ENCODE measurements at places on chromosomes 1 and 21.

DNA sequence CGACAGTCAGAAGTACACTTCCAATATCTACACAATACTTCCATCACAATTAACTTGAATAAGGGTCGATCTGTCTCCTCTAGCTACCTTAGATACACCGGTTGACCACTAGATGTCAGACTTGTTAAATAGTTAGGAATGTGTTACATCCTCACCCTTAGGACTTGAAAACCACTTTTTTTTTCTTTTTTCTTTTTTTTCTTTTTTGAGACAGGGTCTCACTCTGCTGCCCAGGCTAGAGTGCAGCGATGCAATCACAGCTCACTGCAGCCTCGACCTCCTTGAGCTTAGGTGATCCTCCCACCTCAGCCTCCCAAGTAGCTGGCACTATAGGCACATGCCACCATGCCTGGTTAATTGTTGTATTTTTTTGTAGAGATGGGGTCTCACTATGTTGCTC lies 120.4 kb upstream of the GREM2 start:
- peak; percentile 70 for DNase-seq

DNA sequence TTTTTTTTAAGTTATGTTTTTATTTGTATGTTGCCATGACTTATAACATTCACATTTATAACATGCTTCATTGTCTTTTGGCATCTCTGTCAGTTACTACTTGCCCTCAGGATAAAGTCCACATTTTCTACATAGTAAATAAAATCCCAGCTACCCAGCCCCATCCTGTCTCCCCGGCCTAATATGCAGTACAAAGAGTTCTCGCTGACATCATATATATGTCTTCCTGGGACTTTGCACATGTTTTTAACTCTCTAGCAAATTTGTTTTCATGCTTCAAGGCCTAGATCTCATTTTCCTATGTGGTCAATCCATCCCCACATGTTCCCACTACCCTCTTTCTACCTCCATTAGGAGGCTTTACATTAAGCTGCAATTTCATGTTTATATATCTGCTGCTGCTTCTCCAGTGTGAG lies 33.0 kb upstream of the IVNS1ABP start:
- no peak for DNase-seq

GRCh38 chr1:198445872-198446271 lies 94.6 kb downstream of the ATP6V1G3 start:
- no peak for DNase-seq

DNA sequence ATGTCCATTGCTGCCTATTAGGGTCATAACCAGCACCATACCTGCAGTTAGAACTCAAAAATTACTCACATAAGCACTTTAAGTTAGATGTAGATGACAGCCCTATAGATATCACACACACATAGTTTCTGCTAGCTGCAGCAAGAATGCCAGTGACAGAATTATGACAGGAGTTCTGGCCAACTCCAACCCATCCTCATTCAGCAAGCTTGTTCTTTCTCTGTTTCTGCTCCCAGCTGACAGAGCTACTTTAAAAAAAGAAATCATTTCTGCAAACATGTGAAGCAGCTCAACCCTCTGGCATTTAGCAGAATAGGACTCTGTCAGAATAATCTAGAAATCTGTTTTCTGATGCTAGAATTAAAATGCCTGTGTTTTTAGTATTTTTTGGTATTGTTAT lies 23.8 kb upstream of the OTUD7B start:
- DNase-seq, result no peak

DNA sequence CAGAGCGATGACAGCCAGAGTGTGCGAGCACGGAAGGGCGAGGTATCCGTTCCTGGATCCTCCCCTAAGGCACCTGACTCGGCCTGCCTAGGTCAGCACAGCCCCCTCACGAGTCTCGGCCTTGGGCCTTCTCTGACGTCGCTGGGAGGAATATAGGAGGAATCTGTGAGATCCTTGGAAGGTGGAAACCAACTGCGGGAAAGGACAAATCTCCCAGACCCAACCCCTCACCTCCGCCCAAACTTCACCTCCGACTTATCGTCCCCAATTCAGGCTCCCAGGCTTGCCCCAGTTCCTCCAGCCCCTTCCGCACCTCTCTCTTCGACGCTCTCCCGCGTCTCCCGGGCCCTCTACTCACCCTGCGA lies 494 bp downstream of the APH1A start:
- DNase-seq, result peak; percentile 32

DNA sequence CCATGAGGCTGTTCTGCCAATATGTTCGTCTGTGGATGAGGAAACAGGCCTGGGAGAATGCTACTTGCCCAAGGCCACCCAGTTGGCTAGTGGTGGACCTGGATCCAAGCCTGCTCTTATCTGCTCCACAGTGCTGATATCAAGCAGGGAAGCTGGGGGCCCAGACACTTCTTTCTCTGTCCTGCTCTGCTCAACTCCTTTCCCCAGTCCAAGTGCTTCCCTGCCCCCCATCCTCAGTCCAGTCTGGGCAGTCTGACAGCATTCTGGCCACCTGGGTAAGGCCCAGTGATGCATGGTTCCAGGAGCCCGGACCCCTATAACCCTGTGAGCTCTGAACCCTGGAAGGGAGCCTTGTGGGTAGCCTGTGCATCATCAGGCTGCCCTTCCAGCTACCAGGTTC lies 4.2 kb upstream of the PAQR7 start:
- DNase-seq, result no peak
